G401 (cell line): ENCODE measurements at places on chromosomes 11 and 22.

DNA sequence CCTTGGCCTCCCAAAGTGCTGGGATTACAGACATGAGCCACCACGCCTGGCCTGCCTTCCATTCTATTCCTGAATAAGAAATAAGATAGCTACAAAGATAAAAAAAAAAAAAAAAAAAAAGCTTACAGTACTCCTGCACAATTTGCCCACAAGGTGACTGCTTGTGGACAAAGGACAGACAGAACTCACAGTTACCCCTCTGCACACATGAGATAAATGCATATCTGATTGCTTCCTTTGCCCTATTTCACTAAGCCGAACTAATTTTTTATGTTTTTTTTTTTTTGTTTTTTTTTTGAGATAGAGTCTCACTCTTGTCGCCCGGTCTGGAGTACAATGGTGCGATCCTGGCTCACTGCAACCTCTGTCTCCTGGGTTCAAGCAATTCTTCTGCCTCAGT lies 23.6 kb upstream of the HSPA8 start:
- DNase-seq, result no peak

- DNase-seq, result no peak
These were observed 168.7 kb downstream of the WT1 start for GRCh38 chr11:32266601-32267000.

DNA sequence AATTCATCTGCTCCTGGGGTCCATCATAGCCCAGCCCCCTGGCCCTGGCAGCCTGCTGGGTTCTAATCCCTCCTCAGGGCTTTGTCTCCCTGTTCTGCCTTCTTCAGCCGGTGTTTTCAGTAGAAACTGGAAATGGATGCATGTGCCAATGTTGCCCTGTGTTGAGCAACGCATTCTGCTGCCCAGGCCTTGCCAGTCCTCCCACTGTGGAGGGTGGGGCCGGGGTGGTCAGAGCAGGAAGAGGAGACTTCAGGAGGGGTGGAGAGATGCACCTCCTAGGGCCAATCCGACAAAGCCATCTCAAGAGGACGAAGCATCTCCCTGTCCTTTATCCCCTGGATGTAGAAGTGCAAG lies 27.6 kb upstream of the ZBTB16 start:
- DNase-seq, result no peak

DNA sequence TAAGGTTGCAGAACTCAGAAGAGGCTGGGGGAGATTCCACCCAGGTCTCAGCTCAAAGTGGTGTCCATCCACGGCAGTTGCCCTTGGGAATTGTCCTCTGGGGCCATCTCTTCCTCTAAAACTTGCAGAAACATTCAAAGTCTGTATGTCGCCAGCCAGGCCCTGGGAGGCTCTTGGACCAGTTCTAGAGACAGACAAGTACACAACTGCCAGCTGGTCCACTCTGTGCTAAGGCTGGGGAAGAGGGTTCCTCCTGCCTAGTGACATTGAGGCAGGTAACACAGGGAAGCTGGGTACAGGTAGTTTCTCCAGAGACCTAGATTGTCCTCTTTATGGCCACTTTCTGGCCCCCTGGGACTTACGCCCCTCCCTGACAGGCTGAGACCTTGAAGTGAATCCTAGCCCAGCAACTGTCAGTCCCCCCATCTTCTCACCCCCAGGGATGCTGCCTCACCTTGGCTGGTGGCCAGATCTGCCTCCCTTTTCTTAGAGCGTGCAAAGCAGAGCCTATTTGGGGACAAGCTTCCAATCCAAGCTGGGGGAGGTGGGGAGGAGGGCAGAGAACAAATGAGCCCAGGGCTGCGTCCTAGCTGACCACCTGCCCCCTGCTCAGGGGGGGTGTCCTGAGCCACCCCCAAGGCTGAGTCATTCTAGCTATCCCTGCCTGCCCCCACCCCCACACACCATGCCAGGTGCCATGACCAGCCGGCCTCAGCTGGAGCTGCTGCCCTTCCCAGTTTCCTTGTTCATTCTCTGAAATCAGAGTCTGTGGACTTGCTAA lies 8.4 kb downstream of the FAM83F start:
- no peak for DNase-seq

DNA sequence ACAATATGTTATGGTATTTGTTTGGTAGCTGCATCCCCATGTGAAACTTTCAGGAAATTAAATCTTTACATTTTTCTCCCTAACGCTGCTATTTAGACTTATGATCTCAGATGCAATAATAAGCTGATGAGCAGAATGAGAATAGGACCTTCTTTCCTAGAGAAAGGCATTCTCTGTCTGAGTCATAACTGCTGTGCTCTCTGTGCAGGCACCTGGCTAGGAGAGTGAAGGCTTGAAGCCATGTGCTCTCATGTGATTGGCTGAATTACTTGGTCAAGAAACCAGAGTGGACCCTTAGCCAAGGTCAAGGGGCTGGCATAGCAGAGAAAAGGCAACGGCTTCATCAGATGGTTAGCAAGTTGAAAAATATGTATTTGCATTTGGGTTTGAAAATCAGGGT lies 185.0 kb downstream of the ADAMTS15 start:
- DNase-seq, result no peak

DNA sequence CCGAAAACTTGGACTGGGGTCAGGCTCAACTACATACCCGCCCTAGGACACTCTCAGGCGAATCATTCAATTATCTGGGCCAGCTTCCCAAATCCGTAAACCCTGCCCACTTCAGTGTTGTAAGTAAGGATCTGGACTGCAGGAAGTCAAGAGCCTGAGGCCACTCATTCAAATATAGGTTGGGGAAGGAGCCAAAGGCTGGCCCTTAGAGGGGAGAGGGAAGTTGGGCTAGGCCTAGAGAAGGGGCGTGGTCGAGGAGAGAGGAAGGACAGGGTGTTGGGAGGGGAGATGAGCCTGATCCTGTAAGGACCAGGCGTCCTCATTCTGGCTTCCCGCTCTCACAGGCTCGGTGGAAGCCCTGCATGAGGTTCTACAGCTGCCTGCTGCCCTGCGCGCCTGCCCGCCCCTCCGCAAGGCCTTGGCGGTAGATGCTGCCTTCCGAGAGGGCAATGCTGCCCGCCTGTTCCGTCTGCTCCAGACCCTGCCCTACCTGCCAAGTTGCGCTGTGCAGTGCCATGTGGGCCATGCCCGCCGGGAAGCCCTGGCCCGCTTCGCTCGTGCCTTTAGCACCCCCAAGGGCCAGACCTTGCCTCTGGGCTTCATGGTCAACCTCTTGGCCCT lies 3.0 kb downstream of the SAC3D1 start:
- peak; percentile 27 for DNase-seq

DNA sequence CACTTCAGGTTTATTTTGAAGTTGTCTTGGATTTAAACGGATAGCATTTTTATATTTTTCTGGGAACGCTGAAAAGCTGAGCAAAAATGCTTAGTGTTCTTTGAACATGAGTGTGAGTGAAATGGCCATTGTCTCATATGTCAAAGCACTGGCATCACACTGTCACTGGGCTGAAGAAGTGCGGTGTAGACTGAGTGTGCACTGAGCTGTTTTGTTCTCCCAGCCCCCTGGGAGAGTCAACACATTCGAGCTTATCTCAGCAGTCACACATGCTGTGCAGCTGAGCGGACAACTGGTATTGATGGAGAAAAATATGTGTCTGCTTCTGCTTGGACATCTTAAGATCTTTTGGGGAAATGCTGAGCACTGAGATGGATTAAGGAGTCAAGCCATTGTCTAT lies 90.8 kb downstream of the TECTA start:
- DNase-seq, result no peak

DNA sequence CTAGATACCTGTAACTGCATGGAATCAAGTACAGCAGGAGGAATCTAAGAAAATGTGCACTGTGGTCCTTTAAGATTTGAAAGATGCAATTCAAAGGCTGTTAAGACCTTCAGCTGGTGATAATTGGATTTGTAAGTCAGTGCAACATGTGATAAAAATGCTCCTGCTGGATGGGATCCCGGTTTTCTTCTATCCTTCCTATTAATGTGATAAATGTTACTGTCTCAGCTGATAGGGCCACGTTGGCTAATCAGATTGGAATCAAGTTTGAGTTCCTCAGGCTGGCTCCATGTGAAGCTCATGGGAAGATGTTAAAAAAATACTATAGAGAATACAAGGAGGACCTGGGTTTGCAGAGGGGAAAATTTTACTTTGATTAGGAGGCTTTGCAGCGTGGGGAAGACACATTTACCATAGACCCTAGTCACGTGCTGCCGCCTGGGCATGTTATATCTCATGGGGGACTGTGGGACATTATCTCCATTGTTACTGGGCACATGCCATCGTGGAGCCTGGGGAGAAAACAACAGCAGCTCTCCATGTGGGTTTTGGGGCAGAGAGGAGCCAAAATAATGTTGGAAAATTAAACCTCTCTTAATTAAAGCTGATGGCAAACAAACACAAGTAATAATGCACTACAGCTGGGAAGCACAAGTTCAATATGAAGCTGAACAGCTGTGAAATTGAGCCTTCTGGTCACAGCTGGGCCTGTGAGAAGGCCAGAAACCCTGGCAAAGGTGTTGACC lies 652.5 kb downstream of the NTM start:
- DNase-seq, result no peak

- no peak for DNase-seq
These were observed 158.4 kb downstream of the CEP164 start for GRCh38 chr11:117486059-117486458.

GRCh38 chr11:43962383-43963278 lies 20.2 kb downstream of the C11orf96 start:
- no peak for DNase-seq

- DNase-seq, result no peak
These were observed 25.4 kb downstream of the SIK3 start for GRCh38 chr11:117072517-117073461.
